LoVo (cell line): ENCODE measurements at places on chromosomes 2 and 18.

DNA sequence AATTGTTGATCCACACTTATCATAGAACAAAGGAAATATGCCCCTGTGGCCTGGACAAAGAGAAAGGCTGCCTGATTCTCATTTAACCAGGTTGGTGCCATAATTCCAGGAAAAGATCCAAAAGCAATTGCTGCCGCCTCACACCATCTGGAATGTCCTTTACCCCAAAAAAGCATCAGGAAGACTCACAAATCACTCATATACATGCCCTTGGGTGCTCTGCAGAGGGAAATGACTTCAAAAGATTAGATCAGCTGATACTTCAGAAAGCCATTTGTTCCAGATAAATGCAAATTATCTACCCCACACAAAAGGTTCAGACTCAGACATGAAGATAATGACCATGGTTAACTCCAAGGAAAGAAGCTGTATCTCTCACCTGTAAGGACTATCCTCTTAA is 285.8 kb downstream of the C1D start:
- no peak for DNase-seq

DNA sequence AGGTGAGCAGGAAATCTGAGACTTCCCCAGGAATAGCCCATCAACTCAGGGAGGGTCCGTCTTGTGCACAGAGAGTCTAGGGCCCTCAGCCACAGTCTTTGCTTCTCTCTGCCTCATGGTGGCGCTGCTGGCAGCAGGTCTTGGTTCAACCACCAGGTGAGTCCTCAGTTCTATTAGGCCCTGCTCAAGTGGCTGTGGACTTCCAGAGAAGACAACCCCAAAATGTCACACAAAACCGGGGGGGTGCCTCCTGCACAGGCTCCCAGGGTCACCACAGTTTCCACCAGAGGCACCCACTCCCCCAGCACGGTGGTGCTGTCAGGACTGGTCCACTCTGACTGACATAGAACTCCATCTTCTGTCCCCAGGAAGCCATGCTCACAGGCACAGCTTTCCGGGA is 2.4 kb upstream of the CHRNG start:
- no peak for DNase-seq

- peak; percentile 54 for DNase-seq
Observed at GRCh38 chr18:54444319-54444914, 86.7 kb downstream of the C18orf54 start.

GRCh38 chr2:57516698-57517340 is 529.8 kb upstream of the VRK2 start:
- DNase-seq: peak; percentile 71

- DNase-seq: no peak
Observed at GRCh38 chr2:19114126-19114525, 244.3 kb downstream of the OSR1 start.

- DNase-seq: no peak
Observed at GRCh38 chr2:85668009-85668856, at the start of gene SFTPB. Gene SFTPB (minus strand): TSS chr2:85668199. CDS start chr2:85668183, 16 bp downstream.

DNA sequence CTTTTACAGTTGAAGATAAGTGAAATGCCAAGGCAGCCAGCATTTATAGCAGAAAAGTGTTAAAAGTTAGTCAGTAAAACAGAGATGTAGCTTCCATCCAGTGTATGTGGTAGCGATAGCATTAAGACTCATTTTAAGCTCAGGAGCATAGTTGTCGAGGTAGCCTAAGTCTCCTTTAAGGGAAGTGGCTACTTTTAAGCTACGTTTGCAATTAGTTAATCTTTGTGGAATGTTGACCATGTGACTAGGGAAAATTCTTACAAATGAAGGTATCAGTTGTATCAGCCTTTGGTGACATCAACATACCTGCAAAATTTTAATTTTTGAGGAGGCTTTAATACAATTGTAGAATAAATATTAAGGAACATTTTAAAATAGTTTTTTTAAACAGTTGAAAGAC is 61.9 kb downstream of the LHCGR start:
- no peak for DNase-seq

DNA sequence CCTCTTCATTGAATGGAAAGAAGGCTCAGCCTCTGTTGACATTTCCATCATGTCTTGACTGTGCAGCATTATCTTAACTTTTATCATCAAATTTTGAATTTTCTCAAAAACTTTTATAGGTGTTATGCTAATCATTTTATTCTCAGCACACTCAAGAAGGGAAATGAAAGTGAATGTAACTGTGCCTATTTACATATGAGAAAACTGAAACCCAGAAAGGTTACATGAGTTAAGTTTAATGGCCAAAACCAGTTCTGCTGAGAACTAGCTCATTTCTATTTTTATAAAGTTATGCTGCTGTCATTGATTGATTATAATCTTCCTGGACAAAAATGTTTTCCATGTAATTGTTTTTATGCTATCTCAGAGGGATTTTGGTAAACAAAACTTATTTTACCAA is 618.8 kb upstream of the NRXN1 start:
- no peak for DNase-seq

GRCh38 chr2:144217853-144218633 is 301.9 kb downstream of the ZEB2 start:
- no peak for DNase-seq

GRCh38 chr18:24995755-24996154 is 356.2 kb downstream of the ZNF521 start:
- no peak for DNase-seq

DNA sequence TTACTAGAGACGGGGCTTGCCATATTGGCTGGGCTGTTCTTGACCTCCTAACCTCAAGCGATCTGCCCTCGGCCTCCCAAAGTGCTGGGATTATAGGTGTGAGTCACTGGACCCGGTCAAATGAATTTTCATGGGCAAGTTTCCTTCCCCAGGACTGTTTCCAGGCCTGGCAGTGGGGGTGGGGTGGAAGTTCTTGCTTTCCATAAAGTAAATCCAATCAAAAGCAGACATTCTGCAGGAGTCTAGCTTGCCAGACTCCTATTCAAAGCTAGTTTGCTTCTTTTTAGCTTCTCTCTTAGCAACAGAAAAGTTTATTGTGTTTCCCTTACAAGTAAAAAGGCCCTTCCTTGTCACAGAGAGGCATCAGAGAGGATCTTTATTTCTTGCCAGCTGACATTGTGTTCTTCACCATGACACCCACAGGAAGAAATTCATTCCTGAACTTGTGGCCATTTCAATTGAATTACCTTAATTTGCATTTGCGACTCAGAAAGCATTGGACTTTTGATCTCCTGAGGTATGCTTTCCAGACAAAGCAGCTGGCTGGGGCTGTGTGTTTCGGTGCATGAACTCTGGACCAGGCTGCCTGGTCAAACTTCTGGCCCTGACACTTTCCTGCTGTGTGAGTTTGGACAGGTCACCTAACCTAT is 37.9 kb downstream of the LYPD1 start:
- DNase-seq: no peak

GRCh38 chr18:58502628-58503027 is 126.3 kb downstream of the ALPK2 start:
- no peak for DNase-seq

GRCh38 chr18:77206676-77207374 is 42.8 kb upstream of the GALR1 start:
- DNase-seq: no peak

- DNase-seq: no peak
Observed at GRCh38 chr18:57570162-57570561, 16.3 kb downstream of the FECH start.

DNA sequence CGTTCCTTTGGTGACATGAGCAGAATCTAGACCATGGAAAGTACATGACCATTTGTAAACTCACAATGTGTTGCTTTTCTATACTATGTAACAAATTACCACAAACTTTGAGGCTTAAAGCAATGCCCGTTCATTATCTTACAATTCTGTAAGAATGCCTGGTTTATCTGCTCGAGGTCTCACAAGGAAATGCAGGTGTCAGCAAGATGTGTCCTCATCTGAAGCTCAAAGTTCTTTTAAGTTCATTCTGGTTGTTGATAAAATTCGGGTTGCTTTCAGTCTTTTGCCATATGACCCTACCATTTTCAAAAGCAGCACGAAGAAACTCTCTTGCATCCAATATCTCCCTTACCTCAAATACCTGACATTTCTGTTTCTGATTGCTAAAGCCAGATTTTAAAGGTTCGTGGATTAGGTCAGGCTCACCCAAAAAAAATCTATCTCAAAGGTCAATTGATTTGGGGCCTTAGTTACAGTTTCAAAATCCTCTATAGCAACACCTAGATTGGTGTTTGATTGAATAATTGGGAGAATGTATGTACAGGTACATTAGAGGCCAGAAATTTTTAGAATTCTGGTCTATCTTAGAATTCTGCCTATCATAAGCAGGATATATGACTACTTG is 125.9 kb downstream of the TMEM131 start:
- no peak for DNase-seq

DNA sequence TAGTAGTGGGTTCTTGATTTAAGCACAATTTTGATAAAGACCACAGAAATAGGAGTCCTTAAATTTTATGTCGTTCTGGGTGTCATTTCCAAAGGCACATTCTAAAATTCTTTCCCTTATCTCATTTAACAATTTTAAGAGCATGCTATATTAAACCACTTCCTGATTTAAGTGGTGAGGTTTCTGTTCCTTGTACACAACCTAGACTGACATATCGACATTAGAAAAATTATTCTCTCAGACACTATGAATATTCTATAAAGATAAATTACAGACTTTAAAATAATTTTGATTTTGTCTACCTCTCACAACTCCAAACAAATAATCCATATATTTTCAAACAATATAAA is 923.8 kb downstream of the LRP1B start:
- DNase-seq: no peak

DNA sequence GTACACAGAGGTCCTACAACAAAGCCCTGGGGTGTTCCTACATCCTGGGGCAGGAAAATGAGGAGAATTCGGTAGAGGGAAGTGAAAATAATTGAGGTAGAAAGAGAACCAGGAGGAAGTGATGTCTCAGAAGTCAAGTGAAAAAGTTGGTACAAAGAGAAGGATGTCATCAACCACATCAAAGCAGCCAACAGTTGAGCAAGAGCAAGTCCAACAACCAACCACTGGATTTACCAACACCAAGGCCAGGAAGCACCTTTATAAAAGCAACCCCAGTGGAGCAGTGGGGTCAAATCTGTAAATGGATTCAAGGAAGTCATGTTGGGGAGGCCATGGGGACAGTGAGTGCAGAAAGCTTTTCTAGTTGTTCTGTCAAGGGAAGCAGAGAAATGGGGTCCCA is 360.4 kb downstream of the ZNF516 start:
- DNase-seq: no peak

GRCh38 chr2:101251844-101252407 is 760 bp upstream of the CNOT11 start:
- DNase-seq: peak; percentile 75

- DNase-seq: no peak
Observed at GRCh38 chr18:70121842-70122241, 83.6 kb downstream of the RTTN start.

GRCh38 chr18:46718501-46719341 is 38.1 kb downstream of the ST8SIA5 start:
- DNase-seq: peak; percentile 34

DNA sequence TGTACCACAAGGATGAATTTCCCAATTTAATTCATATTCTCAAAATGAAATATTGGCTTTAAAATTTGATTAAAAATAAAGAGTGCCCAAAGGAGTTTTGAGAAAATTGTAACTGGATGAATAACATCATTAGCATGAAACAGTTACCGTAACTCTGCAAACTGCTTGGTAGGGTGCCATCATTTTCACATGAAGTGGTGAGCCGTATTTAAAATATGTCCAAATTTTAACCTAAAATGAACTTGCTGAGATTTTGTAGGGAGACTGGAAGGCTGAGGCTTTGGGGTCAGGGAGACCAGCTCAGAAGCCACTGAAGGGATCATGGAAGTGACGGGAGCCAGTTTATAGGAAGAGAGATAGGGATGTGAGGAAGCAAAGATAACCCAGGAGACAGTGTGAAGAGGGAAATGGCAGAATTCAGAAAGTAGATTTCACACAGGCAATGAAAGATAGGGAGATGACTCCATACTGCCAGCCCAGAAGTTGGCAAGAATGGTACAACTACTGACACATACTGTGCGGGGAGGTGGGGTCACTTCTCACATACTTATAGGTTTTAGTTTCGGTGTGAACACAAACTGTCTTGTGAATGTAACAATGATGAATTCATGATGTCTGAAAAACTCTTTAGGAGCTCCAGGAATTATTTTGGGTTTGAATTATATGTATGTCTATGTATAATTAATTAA is 53.8 kb downstream of the EFEMP1 start:
- no peak for DNase-seq
